ENCODE measurements at places on chromosomes 7 and 10. TPM values are rescaled to one million over a fixed set of nuclear protein-coding genes. Genes with fewer than 3 reads are reported as not detected.

UPK3BL1 gene
- total RNA-seq = 1.7 TPM

NACAD gene
- 0.38 TPM for total RNA-seq

FBXO24 gene
- total RNA-seq = 0.28 TPM

IKZF1 gene
- not detected for total RNA-seq

PON3 gene
- total RNA-seq = under 0.01 TPM

SFTPA1 gene
- not detected for total RNA-seq

ZNF467 gene
- total RNA-seq = 0.77 TPM

HTR5A gene
- not detected for total RNA-seq

TES gene
- 102 TPM for total RNA-seq

Measured in regular cardiac myocyte (primary cell).